ENCODE measurements at places on chromosomes 3 and 15. TPM values are rescaled to one million over a fixed set of nuclear protein-coding genes. Genes with fewer than 3 reads are reported as not detected.
A peak's percentile ranks its signal among the peaks of the same experiment; 100 is the strongest.

DNA sequence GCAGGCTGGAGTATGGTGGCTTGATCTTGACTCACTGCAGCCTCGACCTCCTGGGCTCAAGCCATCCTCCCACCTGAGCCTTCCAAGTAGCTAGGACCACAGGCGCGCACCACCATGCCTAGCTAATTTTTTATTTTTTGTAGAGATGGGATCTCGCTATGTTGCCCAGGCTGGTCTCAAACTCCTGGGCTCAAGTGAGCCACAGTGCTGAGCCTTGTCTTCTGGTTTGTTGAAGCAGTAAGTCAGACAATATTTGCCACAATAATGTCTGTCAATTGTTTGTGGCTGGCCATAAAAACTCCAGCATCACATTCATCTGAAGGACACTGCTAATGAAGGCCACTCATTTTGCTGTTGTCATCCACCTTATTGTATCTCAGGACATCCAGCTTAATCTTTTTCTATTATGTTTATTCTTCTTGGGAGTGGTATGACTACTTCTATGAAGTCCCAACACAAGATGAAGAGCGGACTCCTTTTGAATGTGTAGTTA, 185.9 kb downstream of the FNDC3B start:
- H3K4me3 ChIP-seq: no peak overlapping the region
- no peaks in the 10 kb centered on the region for H3K27me3 ChIP-seq
- no peaks in the 10 kb centered on the region for H3K36me3 ChIP-seq
- no peak overlapping the region for H3K27ac ChIP-seq

GRCh38 chr3:189121092-189121491, 50.7 kb upstream of the TPRG1 start:
- peaks cover 5% of the 10 kb centered on the region for H3K4me1 ChIP-seq
- no peak overlapping the region for H3K27ac ChIP-seq
- no peak overlapping the region for H3K4me3 ChIP-seq
- no peak for DNase-seq

DNA sequence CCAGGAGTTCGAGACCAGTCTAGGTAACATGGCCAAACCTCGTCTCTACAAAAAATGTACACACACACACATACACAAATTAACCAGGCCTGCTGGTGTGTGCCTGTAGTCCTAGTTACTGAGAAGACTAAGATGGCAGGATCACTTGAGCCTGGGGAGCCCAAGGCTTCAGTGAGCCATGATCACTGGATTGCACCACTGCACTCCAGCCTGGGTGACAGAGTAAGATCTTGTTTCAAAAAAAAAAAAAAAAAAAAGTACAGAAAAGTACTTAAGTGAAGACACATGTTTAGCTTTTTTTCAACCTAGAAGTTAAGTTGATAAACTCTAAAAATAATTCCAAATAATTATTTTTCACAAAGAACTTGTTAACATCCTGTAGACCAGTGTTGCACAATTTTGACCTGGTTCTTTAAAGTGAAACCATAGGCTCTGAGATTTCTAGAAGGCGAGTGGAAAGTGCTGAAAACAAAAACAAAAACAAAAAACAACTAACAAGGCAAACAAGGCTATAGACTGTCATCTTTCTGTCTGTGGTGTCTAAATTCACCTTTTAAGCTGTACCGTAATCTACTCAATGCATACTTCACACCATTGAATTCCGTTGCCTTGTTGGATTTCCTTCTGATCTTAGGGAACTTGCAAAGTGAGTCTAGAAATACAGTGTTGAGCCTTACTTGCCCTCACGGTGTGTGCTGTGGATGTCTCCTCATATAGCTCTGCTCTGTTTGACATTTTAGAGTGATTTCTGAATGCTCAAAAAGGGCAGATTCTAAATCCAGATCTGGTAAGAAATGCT, 63.5 kb downstream of the CHST2 start:
- no peaks in the 10 kb centered on the region for H3K36me3 ChIP-seq
- H3K27ac ChIP-seq: no peak overlapping the region
- DNase-seq: no peak
- H3K4me1 ChIP-seq: no peaks in the 10 kb centered on the region
- no peak overlapping the region for H3K4me3 ChIP-seq

DNA sequence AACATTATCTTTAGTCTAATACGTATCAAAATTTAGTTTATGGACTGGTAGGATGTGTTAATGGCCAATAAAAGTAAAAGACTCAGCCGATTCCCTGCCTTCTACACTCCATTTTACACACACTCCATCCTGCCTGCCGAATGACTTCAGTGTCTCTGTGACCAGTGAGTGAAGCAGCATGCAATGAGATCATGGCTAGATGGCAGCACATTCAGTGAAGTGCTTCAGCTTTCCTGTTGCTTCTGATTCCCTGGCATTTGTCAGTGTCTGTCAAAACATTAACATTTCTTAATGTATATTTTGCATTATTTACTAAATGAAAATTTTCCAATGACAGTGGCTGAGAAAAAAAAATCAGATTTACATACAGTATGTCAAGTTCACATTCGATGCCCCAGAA, 412.0 kb downstream of the FHIT start:
- H3K27ac ChIP-seq: no peak overlapping the region
- H3K27me3 ChIP-seq: no peaks in the 10 kb centered on the region
- no peak overlapping the region for H3K4me3 ChIP-seq
- no peaks in the 10 kb centered on the region for H3K36me3 ChIP-seq
- H3K4me1 ChIP-seq: no peaks in the 10 kb centered on the region
- DNase-seq: peak; percentile 31

DNA sequence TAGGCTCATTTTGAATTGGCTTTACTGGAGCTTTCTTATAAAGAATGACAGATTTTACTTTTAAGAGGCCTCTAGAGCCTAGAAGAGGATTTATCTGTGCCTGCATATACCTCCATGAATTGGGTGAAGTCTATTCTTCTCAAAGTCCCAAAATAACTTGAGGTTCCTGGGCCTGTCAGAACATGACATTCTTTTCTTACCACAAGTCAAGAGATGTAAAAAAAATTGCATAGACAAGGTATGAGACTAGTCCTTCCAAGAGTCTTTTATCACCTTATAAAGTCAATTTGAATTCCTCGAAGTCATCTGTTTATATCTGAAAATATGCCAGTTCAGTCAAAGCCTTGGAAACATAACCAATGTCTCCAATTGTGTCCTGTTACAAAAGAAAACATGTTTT, 17.2 kb upstream of the CD200 start:
- DNase-seq: no peak
- no peak overlapping the region for H3K27ac ChIP-seq
- no peaks in the 10 kb centered on the region for H3K36me3 ChIP-seq
- H3K4me1 ChIP-seq: peaks cover 6% of the 10 kb centered on the region
- H3K4me3 ChIP-seq: no peak overlapping the region

GRCh38 chr15:65326818-65327217, 22.3 kb downstream of the RNU5B-1 start:
- H3K4me1 ChIP-seq: peaks cover 5% of the 10 kb centered on the region
- no peak overlapping the region for H3K27ac ChIP-seq
- DNase-seq: no peak
- no peaks in the 10 kb centered on the region for H3K36me3 ChIP-seq
- no peaks in the 10 kb centered on the region for H3K27me3 ChIP-seq

- H3K27me3 ChIP-seq: no peaks in the 10 kb centered on the region
- H3K4me1 ChIP-seq: no peaks in the 10 kb centered on the region
- no peak overlapping the region for H3K4me3 ChIP-seq
- H3K36me3 ChIP-seq: no peaks in the 10 kb centered on the region
- peak; percentile 89 for DNase-seq
These were observed 187.9 kb downstream of the OPA1 start for GRCh38 chr3:193780810-193781478.

GRCh38 chr15:29130951-29131839, 138.4 kb downstream of the NSMCE3 start:
- peaks cover 7% of the 10 kb centered on the region for H3K27me3 ChIP-seq
- no peak overlapping the region for H3K27ac ChIP-seq
- DNase-seq: no peak
- no peaks in the 10 kb centered on the region for H3K36me3 ChIP-seq
- H3K4me1 ChIP-seq: no peaks in the 10 kb centered on the region
- H3K4me3 ChIP-seq: no peak overlapping the region

GRCh38 chr15:93219859-93220420, 130.9 kb upstream of the RGMA start:
- H3K27me3 ChIP-seq: no peaks in the 10 kb centered on the region
- no peak overlapping the region for H3K27ac ChIP-seq
- DNase-seq: no peak
- no peak overlapping the region for H3K4me3 ChIP-seq

DNA sequence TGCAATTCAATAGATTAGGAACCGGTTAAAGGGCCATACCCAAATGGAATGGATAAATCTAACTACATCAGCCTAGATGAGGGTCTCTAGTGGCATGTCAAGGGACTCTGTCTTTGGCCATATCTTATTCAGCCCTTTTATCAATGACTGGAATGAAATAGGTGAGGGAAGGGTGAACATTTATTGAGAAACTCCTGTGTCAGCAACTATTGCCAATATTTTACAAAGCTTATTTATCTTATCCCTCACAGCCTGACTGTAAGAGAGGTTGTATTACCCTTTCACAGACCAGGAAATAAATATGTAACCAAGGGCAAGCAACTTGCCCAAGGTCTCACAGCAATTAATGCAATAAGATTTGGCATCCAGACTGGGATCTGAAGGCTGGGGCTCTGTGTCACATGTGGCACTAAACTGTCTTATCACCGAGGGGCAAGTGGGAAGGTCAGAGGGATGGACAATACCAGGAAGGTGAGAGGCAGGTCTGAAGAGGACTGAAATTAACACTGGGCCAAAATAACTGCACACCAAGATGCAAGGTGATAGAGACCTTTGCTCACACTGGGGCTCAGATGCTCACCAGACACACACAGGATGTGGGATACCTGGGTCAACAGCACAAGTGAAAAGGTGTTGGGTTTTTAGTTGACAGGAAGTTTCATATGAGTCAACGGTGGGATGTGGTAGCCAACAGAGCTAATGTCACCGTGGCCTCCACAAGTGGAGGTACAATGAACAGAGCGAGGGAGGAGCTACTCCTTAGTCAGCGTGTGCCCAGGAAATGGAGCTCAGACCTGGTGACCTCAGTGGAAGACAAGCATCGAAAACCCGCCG, 261.3 kb downstream of the RPLP1 start:
- H3K36me3 ChIP-seq: no peaks in the 10 kb centered on the region
- no peak overlapping the region for H3K4me3 ChIP-seq

GRCh38 chr3:13239467-13239760, 166.2 kb upstream of the IQSEC1 start:
- no peak overlapping the region for H3K27ac ChIP-seq
- DNase-seq: no peak

GRCh38 chr3:29976871-29977270, 629.5 kb upstream of the TGFBR2 start:
- H3K4me1 ChIP-seq: no peaks in the 10 kb centered on the region
- H3K27ac ChIP-seq: no peak overlapping the region
- H3K36me3 ChIP-seq: peaks cover 6% of the 10 kb centered on the region
- no peak overlapping the region for H3K4me3 ChIP-seq

DNA sequence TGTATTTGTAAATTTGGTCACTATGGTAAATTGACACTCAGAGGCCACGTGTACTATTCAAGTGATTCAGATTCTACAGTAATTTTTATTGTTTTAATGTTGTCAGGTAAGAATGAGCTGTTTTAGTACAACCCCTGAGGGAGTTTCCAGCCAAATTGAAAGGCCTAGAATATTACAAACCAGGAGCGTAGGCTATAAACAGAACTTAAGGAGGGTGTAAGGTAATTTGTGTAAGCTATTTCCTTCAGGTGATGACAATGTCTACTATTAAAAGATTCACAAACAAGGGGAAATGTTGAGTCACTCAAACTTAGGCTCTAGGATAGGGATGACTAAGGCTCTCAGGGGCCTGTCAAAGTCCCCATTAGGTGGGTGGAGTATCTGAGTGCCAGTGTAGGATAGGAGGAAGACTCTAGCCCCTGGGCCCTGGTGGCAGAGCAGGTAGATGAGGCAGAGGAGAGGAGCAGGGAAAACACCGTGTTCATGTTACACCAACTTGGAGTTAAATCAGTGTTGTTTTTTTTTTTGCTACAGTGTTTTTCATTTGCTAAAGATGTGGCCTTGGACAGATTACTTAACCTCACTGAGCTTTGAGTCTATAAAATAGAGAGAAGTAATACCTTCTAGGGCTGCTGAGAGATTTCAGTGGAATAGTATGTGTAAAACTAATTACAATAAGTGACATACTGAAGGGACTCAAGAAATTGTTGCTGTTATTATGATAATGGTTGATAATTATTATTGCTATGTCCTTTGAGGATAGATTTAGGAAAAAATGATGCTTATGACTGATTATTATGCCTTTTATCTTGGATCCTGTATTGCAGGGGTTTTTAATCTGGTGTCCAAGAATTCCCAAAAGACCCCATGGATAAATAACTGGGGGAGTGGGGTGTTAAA, 10.3 kb downstream of the TM4SF1 start:
- no peak overlapping the region for H3K4me3 ChIP-seq
- H3K27me3 ChIP-seq: no peaks in the 10 kb centered on the region
- H3K36me3 ChIP-seq: no peaks in the 10 kb centered on the region

DNA sequence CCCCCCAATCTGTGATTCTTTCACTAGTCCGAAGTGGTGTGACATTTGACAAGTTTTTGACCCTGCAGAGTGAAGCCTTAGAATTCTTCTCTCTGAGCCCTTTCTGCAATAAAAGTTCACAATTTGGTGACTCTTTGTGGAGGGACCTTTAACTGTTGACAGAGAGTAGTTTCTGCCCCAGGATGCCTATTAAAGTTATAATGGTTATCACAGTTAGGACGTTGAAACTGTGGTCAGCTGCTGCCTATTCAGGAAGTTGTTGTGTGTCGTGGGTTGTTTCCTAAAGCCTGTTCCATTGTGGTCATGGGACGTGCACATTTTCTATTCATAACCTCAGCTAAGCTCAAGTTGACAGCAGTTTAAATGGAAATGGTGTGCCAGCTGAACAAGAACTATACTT, 274.5 kb downstream of the NEK10 start:
- H3K27me3 ChIP-seq: no peaks in the 10 kb centered on the region
- H3K27ac ChIP-seq: no peak overlapping the region
- H3K4me3 ChIP-seq: no peak overlapping the region

- DNase-seq: no peak
- no peaks in the 10 kb centered on the region for H3K27me3 ChIP-seq
- H3K36me3 ChIP-seq: no peaks in the 10 kb centered on the region
These were observed 810.9 kb downstream of the NSUN3 start for GRCh38 chr3:94873751-94874150.

GRCh38 chr15:78796510-78796909, 14.8 kb downstream of the ADAMTS7 start:
- no peaks in the 10 kb centered on the region for H3K36me3 ChIP-seq
- DNase-seq: no peak
- no peak overlapping the region for H3K4me3 ChIP-seq
- H3K27ac ChIP-seq: no peak overlapping the region
- H3K4me1 ChIP-seq: no peaks in the 10 kb centered on the region

- DNase-seq: peak; percentile 55
- H3K4me1 ChIP-seq: peaks cover 2% of the 10 kb centered on the region
- no peak overlapping the region for H3K4me3 ChIP-seq
- H3K27me3 ChIP-seq: no peaks in the 10 kb centered on the region
- H3K27ac ChIP-seq: no peak overlapping the region
These were observed 100.7 kb downstream of the TIGIT start for GRCh38 chr3:114394551-114394950.

The RCCD1 gene
- total RNA-seq: 8.5 TPM

The PLA1A gene
- total RNA-seq: 7.3 TPM

The GOLGA8T gene
- 0.80 TPM for total RNA-seq

The CORO2B gene
- 5.9 TPM for total RNA-seq
